ENCODE measurements at places on chromosomes 2 and 18. TPM values are rescaled to one million over a fixed set of nuclear protein-coding genes. Genes with fewer than 3 reads are reported as not detected.

Gene C2orf49
- 23.7 TPM for total RNA-seq

Gene GRB14
- not detected for total RNA-seq

Gene SDC1
- total RNA-seq, result 68.0 TPM

Gene MYL12B
- total RNA-seq, result 330 TPM

Gene FOSL2
- total RNA-seq, result 42.5 TPM

Gene EPAS1
- total RNA-seq, result 132 TPM
